HEK293T (cell line): ENCODE measurements at places on chromosomes 7 and 10.

- DNase-seq: no peak
Measured at GRCh38 chr10:48491392-48492139, 113.3 kb downstream of the ARHGAP22 start.

DNA sequence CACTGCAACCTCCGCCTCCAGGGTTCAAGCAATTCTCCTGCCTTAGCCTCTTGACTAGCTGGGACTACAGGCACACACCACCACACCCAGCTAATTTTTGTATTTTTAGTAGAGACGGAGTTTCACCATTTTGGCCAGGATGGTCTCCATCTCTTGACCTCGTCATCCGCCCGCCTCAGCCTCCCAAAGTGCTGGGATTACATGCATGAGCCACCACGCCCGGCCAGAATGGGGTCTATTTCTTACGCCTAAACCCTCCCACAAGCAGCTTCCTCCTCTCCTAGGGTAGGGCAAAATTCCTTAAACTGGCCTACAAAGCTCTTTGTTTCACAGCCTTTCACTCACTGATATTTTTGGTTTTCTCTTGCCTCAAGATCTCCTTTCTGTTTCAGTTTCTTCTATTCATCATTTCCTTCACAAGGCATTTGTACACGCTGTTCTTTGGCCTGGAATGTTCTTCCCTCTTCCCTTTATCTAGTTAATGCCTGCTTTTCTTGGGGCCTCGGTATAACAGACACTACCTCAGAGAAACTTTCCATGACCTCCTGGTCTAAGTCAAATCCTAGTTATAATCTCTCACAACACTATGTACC, 6.7 kb downstream of the CPEB3 start:
- no peak for DNase-seq

GRCh38 chr7:115387137-115387536, 465.2 kb downstream of the MDFIC start:
- no peak for DNase-seq

- no peak for DNase-seq
Measured at GRCh38 chr10:35792291-35792690, 150.2 kb upstream of the FZD8 start.

DNA sequence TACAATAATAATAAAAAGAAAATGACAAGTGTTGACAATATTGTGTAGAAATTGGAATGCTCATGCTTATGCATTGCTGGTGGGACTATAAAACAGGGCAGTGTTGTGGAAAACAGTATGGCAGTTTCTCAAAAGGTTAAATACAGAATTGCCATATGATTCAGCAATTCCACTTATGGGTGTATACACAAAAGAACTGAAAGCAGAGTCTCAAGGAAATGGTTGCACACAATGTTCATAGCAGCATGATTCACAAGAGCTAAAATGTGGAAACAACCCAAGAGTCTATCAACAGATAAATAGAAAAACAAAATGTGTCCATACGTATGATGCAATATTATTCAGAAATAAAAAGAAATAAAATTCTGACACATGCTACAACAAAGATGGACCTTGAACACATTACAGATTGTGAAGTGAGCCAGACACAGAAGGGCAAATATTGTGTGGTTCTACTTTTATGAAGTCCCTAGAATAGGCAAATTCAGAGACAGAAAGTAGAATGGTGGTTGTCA, 64.8 kb upstream of the GRM8 start:
- no peak for DNase-seq

DNA sequence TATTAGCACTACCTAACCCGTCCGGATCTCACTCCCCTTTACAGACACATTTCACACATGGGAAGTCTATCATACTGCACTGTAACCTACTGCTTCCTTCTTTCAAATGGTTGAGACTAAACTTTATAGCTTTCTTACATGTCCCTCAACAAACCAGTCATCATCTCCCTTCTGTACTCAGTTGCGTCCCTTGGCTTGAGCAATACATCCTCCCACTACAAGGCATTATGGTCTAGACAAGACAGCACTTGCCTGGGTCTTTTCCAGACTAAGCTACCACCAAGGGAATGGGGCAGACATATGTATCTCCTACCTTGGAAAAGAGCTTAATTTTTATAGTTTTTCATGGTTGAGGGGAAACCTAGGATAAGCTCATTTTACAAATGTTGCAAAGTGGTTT, 575.2 kb downstream of the KCNMA1 start:
- no peak for DNase-seq

GRCh38 chr7:42181566-42181965, 55.4 kb downstream of the GLI3 start:
- DNase-seq: no peak

DNA sequence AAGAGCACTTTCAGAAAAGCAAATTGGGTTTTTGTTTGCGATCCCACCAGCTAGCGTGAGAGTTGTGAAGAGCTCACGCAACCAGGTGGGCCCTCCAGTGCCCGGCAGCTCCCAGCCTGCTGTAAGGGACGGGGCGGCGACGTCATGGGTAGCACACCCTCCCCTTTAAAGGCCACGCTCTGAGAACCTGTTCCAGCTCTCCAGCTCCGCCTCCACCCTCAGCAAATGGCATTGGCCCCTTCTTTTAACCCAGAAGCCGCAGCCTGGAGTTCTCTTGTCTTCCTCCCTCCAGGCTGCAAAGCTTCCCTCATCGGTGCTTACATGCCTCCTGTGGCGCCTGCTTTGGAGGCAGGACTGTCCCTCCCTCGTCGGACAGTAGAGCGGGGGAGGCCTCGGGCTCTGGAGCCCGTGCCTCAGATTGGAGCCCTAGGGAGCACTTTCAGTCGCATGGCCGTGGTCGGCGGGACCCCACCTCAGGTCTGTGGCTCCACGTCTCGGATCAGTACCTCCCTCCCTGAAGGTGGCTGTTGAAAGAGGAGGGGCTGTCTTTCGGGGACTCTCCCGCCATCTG, 32.9 kb downstream of the WIPI2 start:
- no peak for DNase-seq

DNA sequence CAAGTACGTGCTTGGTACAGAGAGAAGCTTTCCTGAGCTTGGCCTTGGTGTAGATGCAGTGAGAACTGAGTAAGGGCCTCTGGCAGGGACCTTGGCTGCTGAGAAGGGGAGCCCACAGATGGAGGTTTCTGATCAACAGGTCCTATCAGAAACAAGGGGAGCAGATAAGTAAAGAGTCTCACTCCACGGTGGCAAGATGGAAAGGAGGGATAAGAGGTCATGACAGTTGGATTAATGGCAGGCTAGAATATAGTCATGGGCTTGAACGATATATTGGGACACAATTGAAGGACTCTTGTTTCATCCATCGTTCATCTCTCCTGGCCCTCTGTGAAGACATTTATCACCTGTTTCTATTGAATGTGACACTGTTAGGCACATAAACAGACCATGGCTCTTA, 41.5 kb downstream of the MET start:
- no peak for DNase-seq

- no peak for DNase-seq
Measured at GRCh38 chr7:36205803-36206202, 52.7 kb downstream of the EEPD1 start.

GRCh38 chr10:113415246-113415645, 137.6 kb upstream of the HABP2 start:
- DNase-seq: no peak

- DNase-seq: no peak
Measured at GRCh38 chr7:36707898-36708297, 16.4 kb downstream of the AOAH start.

GRCh38 chr10:102870221-102870620, 951 bp downstream of the AS3MT start:
- no peak for DNase-seq

DNA sequence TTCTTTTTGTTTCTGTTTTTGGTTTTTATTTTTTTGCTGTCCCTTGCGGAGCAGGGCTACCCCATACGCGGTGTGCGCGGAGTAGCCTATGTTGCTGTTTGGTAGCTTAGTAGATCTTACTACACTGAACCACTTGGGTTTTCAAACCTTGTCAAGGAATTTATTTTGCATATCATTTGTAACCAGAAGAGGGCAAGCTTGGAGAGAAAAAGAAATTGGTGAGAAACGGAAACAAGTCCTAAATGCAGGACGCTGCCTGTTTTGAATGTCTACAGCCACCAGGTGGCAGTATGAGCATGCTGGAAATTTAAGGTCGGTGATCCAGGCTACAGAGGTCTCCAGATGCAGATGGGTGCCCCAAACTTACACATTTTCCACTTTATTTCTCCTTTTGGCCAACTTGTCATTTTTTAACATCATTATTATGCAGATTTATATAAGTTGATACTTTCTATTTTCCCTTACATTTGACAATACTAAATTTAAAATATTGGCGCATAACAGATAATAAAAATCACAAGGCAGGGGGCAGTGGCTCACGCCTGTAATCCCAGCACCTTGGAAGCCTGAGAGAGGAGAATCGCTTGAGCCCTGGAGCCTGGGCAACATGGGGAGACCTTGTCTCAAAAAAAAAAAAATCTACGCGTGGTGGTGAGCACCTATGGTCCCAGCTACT, 15.3 kb upstream of the TRA2A start:
- DNase-seq: peak; percentile 84

- peak; percentile 73 for DNase-seq
Measured at GRCh38 chr7:134694299-134694698, 47.6 kb downstream of the BPGM start.

- no peak for DNase-seq
Measured at GRCh38 chr10:72056932-72057751, 31.2 kb downstream of the SPOCK2 start.

- no peak for DNase-seq
Measured at GRCh38 chr7:39324139-39324760, 242.0 kb upstream of the YAE1 start.

DNA sequence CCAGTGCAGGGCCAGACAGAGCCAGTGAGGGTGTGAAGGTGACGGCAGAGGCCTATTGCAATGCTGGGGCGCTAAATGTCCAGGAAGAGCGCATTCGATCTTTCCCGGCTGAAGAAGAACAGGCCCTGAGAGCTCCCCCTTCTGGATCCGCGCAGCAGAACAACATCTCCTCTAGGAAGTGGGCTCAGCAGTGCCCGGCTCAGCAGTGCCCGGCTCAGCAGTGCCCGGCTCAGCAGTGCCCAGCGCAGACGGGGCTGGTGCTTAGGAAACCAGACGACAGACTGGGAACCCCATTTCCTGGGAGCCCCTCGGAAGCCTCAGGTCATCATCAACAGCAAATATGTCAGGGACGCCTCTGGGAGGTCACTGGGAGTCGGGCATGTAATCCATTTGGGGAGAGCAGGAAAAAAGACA, 4.7 kb upstream of the NOS3 start:
- peak; percentile 76 for DNase-seq

DNA sequence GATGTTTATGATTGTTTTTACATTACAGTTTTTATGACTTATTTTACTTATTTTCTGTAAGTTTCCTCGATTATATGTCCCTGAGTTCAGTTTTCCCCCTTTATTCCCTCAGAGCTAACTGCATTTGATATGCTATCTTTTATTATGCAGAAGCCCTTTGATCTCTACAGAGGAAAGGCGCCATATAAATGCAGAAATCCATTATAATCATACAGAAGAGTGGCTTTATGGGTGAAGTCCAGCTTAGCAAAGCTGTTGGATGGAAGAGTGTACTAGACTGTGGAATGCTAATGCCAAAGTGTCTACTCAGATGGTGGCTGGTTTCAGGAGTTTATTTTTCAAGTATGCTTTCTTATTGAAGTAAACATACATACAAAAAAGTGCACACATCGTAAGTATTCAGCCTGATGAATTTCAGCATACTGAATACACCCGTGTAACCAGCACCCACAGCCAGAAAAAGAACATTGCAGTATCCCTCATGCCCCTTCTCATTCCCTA, 258.4 kb upstream of the BMPER start:
- DNase-seq: no peak

- no peak for DNase-seq
Measured at GRCh38 chr7:133300811-133301210, 47.9 kb downstream of the EXOC4 start.

DNA sequence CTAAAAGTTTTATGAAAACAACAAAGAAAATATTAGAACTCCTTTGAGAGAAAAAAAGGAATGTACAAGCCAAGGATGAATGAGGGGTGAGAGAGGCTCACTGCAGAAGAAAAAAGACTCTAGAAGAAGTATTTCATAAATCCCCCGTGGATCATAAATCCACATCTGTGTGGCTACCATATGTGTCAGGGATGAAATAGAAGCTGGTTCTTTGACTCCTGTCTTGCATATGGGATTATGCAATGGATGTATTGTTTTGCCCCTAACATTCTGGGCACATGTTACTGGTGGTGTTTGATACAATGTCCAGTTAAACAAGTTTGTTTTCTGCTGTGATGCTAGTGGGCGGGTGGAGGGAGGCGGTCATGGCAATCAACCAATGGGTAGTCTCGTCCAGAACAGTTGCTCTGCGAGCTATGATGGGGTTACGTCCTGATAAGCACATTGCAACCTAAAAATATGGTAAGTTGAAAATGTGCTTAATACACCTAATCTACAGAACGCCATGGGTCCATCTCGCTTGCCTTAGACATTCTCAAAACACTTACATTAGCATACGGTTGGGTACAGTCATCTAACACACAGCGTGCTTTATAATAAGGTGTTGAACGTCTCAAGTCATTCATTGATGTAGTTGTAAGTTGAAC, 34.1 kb upstream of the PITRM1 start:
- no peak for DNase-seq

- no peak for DNase-seq
Measured at GRCh38 chr7:72015136-72015535, 397.0 kb downstream of the CALN1 start.

DNA sequence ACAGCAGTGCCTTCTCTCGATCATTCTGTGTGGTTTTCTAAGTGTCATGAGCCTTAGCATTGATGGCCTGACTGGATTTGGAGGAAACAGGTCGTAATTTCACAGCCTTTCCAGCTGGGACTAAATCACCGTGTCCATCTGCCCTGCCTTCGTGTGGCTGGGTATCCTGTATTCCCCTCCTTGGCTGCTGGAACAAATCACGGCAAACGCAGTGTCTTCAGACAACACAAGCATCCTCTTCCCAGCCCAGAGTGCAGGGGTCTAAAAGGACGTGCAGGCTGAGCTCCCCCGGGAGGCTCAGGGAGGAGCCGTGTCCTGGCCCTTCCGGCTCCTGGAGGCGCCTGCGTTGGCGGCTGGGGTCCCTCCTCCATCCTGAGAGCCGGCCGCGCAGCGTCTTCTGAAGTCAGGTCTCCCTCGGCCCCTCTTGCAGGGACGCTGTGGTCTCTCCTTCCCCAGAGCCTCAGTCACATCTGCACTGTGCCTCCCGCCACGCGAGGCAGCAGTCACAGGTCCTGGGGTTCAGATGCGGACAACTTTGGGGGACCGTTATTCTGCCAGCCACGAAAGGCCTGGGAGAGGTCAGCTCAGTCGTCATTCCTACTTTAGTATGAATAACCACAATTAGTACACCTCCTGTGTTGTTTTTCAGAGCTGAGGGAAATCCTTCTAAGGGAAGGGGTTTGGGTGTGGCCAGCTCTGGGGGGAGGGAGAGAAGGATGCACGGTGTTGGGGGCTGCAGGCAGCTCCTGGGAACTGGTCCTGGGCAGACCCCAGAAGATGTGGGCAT, 41.1 kb downstream of the FAM20C start:
- DNase-seq: no peak

DNA sequence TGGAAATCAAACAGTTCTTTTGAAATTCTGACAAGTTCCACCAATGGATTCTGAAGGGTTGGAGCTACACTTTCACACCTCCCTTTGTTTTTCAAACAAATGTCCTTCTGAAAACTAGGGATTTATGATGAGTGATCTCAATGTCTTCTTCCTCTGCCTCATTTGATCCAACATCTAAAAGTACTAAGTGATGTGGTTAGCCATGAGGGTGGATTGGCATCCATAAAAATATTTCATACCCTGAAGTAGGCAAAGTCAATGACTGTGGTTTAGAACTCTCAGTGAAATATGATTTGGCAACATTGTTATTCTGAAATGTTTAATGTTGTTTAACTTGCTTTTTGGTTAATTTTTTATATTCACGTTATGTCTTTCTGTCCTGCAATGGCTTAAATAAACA, 136.9 kb downstream of the MBL2 start:
- no peak for DNase-seq
